ENCODE measurements at places on chromosomes 4 and X. TPM values are rescaled to one million over a fixed set of nuclear protein-coding genes. Genes with fewer than 3 reads are reported as not detected.

Gene CLDN22
- total RNA-seq, result not detected

Gene LRCH2
- total RNA-seq, result not detected

Gene IBSP
- total RNA-seq, result not detected

Gene VSIG1
- total RNA-seq, result 2.6 TPM

DNA sequence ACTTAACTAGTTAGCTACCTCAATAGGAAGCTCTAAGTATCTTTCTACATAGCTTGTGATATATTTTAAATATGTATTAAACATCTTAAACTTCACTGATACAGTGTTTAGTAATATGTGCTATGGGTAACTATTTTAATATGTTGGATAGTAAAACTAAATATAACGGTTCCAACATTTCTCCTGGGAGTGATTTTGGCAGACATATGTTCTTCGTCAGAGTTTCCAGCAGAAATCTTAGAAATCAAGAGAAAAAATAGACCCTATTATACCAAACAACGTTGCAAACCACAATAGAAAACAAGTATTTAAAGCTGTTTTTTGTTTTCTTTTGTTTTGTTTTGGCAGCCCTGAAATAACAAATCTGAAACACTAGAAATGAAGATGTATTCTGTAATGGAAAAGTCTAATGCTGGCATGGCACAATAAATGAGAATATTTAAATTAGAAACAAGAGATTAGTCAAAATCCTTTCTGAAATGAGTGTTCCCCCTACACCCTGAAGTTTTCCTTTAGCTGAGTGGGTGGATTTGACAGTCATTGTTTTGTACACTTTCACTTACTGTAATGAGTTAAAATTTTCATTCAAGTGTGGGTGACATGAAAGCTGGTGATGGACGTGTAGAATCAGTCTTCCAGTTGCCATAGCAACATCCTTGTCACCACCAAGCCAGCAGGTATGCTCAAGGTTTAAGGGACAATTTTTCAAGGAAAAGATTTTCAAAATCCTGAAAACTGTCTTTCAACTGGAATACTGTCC, 233.5 kb downstream of the SCFD2 start:
- no peak for DNase-seq

DNA sequence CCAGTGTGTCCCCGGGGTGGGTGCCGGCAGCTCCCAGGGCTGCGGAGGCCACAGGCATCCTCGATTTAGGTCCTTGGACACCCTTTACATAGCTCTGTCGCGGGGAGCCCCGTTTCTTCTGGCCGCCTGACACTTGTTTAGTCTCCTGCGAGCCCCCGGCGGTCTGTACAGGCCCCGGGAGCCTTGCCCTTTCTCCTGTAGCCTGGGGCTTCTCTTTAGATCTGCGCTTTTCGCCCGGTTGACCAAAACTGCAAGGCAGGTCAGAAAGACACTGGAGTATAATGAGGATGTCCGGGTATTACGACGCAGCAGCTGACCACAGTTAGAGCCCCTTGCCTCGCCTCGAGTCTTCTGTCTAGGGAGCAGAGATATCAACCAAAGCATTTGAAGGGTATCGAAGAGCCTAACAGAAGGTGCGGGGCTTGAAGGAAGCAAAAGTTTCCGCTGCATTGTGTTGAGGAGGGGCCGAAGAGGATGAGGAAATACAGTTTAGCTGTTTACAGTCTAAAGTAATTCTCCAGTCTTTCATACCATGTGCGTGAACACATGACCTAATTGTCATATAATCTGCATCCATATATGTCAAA, 479 bp downstream of the BRCC3 start:
- no peak for DNase-seq

- DNase-seq, result no peak
Observed at GRCh38 chrX:9542106-9542760, 77.4 kb downstream of the TBL1X start.

- DNase-seq, result no peak
Observed at GRCh38 chr4:14602206-14602605, 400.1 kb upstream of the CPEB2 start.

DNA sequence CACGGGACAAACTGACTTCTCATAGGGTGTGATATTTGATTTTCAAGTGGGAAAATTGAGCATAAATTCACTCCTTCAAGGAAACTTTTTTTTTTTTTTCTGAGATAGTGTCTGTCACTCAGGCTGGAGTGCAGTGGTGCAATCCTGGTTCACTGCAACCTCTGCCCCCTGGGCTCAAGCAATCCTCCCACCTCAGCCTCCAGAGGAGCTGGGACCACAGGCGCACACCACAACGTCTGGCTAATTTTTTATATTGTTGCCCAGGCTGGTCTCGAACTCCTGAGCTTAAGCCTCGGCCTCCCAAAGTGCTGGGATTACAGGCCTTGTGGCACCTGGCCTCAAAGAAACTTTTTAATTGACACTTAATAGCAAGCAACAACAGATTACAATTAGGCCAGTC, 13.8 kb downstream of the CLDN34 start:
- no peak for DNase-seq

All from Calu3 (cell line).